ENCODE measurements at places on chromosomes 11 and 22.

DNA sequence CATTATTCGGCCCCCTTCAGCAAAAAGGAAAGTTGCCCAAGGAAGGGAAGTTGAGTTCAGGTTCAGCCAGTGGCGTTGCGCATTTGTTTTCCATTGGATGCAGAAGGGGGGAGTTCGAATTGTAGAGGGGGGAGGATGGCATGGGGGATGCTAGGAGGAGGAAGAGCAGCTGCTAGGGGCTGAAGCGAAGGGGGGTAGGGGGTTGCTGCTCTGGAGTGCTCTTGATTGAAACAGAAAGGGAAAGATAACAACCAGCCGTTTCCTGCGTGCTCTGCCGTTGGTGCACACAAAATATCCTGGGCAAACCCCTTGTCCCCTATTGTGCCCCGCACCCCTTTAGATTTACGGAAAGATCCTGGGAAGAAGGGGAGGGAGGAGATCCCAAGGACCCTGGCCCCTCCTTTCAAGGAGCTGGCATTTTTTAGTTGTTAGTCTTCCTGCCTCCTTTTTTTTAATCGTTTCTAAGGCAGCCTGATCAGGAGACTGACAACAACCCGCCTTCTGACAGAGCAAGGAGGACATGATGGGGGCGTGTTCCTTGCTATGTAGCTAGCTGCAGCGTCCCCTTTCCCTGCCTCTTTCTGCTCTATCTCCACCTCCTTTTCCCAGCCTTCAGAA, 2.1 kb downstream of the KMT2A start:
- DNase-seq, result peak; percentile 84

- DNase-seq, result no peak
These were observed 659.9 kb upstream of the LUZP2 start for GRCh38 chr11:23836981-23837380.

GRCh38 chr11:11580012-11580411, 41.8 kb downstream of the GALNT18 start:
- no peak for DNase-seq

DNA sequence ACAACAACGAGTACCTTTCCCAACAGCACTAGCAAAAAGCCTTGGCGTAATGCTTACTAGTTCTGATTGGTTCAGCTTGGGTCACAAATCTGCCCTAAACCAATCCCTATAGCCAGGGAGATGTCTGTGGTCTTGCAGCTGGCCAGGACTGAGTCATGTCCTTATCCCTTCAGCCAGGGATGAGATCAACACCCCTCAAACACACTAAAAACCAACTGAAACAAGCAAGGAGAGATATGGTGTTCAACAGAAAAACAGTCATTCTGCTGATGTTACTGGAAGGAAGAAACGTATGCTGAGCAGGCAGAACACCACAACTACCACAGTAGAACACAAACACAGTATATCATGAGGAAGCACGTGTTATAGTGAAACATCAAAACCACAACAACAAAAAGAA, 375.6 kb downstream of the LARGE1 start:
- peak; percentile 59 for DNase-seq

DNA sequence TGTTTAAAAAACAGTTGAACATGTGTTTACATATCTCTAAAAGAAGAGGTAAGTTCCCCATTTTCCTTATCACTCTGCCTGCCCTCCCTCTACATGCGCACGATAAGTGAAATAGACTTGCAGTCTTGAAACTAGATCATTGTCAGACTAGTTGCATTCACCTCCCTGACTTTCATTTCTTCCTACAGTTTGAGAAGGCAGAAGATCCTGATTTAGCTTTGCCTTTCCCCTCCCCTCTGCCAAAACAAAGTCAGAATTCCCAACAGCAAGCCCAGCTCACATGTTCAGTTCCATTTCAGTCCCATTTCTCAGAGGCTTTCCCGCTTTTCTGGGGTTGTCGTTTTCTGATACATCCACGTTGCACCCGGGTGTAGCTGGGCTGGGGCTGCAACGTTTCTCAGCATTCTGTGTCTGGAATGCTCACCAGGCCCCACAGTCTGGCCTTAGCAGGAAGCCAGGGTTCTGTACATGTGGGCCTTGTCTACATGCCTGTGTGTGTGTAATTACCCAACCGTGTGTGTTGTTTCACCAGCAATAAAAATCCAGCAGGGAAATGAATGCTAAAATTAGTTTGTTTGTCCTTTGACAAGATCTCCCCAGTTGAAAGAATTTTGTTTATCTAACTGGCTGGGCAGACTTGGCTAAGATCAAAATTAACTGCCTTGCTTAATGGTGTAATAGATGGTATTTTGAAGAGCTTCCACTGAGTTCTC, 179.2 kb downstream of the DBX1 start:
- DNase-seq, result peak; percentile 89

DNA sequence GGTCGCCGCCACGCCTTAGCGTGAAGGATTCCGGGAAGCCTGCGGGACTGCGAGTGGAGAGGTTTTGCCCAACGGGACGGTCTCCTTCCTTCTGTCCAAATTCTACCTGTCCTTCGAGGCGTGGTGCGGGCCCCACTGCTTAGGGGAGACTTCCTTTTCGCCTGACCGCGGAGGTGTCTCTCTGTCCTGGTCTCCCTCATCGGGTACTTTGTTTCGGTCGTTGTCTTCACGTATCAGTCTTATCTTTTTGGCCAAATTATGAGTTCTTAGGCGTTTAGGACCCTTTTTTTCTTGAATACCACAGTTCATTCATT, 388 bp downstream of the HINFP start:
- no peak for DNase-seq

DNA sequence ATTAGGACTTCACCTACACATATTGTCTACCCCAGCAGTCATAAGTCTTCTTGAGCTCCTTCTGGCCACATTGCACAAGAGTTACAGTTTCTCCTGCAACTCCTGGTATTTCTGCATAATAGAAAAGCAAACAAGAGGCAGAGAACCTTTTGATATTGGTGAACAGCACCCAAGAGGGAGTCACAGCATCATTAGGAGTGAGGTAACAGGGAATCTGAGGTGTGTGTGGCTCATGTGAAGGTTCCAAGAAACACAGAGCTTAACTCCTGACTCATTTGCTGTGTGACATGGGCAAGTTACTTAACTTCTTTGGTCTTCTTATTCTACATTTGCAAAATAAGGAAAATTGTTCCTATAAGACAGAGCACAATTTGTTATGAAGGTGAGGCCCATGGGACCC, 374.6 kb downstream of the INSC start:
- peak; percentile 80 for DNase-seq

- DNase-seq, result no peak
These were observed 183.8 kb upstream of the NTM start for GRCh38 chr11:131186629-131187101.

DNA sequence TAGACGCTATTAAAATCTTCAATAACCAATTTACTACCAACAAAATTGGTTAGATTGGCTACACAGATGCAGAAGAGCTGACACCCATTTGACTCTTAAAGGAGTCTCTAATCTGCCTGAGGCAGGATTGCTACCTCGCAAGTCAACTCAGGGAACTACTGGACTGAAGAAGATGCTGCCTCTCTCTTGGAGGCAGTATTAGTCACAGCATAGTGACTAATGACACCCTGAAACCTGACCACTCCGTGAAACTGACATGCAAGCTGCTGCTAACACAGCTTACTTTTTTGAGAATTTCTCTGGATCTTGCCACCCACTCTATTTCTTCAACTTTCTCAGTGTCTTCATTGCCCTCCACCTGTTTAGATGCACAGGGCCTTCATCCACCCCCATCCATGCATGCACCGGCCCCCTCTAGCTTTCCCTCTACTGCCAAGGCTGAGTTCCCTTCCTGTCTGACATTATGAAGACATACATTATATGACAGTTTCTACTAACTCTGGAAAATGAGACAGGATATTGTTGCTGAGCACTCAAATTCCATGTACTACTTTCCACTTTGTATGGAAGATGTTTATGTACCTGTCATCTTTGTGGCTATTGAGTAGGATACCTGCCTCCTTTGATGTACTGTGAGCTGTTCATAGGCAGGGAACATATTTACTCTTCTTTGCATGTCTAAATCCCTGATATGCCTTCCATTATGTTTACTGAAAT, 183.2 kb downstream of the MSANTD4 start:
- peak; percentile 82 for DNase-seq

DNA sequence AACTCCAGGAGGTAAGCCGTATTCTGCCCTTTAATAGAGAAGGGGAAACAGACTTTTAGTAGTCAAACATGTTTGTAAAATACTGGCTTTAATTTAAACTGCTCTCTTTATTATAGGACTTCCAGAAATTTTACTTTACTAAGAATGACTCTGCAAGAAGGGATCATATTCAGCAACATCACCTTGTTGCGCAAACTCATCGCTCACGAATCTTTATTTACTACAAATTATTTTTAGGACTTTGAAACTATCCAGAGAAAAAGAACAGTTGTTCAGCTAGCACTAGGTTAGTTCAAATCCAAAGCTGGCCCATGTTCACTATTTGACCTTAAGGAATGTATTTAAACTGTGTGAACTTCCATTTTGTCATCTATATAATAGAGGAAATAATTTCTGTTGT, 498.3 kb upstream of the TENM4 start:
- no peak for DNase-seq

DNA sequence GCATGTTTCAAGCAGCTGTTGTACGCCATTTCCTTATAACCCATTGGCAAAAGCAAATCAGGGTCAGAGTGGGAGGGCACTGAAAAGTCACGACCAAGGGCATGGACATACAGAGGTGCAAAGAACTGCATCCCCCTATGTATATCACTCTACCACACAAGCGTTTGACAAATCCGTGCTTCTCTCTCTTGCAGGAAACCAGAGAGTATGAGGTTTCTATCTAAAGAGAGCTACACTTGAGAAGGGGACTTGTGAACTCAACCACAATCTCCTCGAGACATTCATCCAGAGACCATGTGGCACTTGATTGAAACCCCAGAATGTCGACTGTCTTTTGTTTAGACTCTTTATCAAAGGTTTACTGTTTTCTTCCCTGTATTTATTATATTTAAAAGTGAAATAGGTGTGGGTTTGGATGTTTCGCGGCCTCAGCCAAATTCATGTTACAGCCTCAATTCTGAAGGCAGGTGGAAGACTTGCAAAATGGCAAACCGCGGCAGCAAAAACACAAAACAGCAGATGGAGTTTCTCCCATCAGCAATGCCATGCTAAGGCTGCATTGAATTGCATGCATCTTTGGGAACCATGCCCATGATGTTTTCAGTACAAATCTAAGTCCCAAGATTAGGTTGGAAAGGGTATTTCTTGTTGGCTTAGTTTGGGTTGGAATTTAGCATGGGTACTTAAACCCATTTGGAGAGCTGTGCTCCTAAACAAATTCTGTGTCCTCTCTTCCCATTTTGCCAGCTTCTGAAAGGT, 48.8 kb upstream of the ASPHD2 start:
- no peak for DNase-seq

DNA sequence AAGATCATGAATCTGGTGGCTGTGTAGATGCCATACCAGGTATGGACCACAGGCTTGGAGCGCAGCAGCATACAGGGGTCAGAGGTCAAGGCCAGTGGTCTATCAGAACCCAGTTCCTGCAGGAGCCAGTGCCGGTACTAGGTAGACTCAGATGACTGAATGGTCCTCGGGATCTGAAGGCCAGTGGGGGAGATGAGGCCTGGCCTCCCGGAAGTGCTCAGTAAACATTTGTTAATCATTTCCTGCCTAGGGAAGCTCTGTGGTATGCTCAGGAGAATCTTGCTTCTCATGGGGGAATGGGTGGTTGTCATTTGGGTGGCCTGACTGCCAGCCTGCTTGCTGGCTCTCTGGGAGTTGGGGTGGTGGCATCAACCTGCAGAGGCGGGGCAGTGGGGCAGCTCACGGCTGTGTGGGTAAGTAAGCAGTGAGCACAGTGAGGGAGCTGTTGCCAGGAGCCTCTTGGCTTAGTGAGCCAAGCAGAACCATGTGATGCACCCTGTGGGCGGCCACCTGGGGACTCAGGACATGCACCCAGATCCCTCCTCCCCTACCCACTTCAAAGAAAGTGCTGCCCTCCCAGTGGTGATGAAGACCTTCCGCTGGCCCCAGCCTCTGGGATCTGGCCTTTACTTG, 33.0 kb downstream of the PTPRJ start:
- peak; percentile 80 for DNase-seq

DNA sequence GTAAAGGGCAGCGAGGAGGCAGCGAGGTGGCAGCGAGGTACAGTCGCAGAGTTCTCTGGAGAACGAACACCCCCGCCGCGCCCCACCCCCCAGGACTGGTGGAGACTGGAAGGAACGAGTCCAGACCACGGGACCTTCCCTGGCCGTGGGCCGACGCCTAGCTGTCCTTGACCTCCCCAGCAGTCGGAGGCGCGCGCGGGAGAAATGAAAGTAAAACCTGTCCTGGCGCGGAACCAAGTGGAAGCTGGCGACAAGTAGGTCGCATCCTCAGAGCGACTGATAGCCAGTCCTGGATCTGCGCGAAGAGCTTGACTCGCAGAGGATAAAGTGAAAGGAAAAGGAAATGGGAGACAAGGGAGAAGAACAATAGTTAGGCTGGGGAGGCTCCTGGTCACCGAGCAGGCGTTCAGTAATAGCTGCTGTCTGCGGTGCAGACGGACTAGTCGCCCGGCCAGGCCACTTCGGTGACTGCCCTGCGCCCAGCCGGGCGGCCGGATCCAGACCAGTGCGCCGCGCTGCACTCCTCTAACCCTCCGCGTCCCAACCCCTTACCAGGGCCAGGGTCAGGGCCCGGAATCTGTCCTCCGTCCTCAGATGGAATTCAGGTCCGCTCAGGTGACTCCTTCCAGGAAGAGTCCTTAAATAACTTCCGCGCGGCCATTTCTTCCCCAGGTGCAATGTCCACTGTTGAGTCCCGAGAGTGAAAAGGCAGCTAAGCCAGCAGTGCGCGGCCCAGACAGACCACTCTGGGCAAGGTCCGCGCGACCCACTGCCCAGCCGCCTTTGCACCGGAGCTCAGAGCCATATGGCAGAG, 1.9 kb upstream of the ADM start:
- DNase-seq, result no peak

DNA sequence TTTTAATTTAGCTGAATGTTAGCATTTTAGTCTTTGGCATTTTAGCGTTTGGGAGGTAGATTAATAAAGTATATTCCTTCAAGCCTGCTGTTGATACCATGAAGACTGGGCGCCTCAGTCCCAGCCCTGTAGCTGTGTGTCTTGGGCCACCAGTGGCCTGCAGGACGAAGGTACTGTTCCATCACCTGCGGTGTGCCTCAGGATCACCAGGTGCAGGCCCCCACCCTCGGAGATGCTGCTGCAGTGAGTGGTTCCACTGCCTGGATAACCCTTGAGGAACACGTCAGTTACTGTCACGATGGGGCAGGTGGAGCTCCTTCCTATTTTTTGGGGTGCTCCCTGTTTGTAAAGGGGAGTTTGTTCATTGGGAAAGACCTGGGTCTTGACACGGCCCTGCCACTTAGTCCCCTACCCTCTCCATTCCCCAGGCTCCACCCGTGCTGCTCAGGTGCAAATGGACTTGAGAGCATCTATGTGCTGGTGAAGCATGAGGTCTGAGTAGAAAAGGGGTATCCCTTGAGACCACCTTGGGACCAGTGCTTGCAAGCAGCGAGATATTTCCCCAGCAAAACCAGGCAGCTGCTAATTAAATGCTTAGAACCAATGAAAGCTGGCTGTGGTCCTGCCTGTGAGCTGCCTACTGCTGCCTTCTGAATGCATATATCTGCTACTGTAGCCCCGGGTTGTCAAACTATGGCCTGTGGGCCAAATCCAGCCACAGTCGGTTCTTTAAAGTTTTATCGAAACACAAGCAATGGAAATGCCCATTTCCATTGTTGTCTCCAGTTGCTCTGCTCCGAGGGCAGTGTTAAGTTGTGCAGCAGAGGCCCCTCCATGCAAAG, 28.7 kb downstream of the INCENP start:
- no peak for DNase-seq

- DNase-seq, result no peak
These were observed 35.8 kb downstream of the C11orf58 start for GRCh38 chr11:16773981-16774935.

- no peak for DNase-seq
These were observed 2.1 kb downstream of the CSNK1E start for GRCh38 chr22:38314933-38315822.

GRCh38 chr11:17951685-17952388, 61.0 kb downstream of the SERGEF start:
- no peak for DNase-seq

Data from renal cortical epithelial cell (primary cell).